ENCODE measurements at places on chromosomes 4 and X. TPM values are rescaled to one million over a fixed set of nuclear protein-coding genes. Genes with fewer than 3 reads are reported as not detected.

The GUCY1A1 gene
- 20.1 TPM for total RNA-seq

The TRMT44 gene
- total RNA-seq: 14.3 TPM

The TGIF2LX gene
- total RNA-seq: not detected

The LEF1 gene
- not detected for total RNA-seq

The NHSL2 gene
- total RNA-seq: 9.1 TPM

The USP17L15 gene
- not detected for total RNA-seq

The ANOS1 gene
- total RNA-seq: 0.97 TPM

The LETM1 gene
- total RNA-seq: 103 TPM

The ABCB7 gene
- total RNA-seq: 35.4 TPM

The AFM gene
- total RNA-seq: not detected

The CENPVL3 gene
- total RNA-seq: under 0.01 TPM

The ANAPC4 gene
- total RNA-seq: 30.2 TPM

The NXF2 gene
- total RNA-seq: not detected

The MTNR1A gene
- total RNA-seq: not detected

The MTTP gene
- not detected for total RNA-seq

The EXOC1L gene
- total RNA-seq: not detected

The TCEAL8 gene
- 102 TPM for total RNA-seq

The ATP1B4 gene
- total RNA-seq: not detected

The GC gene
- total RNA-seq: not detected

The FGF2 gene
- 13.3 TPM for total RNA-seq

The CCDC120 gene
- 0.61 TPM for total RNA-seq

The HSFX1 gene
- total RNA-seq: under 0.01 TPM

The FAM47A gene
- total RNA-seq: not detected

The LRP2BP gene
- 0.61 TPM for total RNA-seq

The H2AZ1 gene
- total RNA-seq: 1,106 TPM
